ENCODE measurements at places on chromosomes 6 and 20. TPM values are rescaled to one million over a fixed set of nuclear protein-coding genes. Genes with fewer than 3 reads are reported as not detected.
A peak's percentile ranks its signal among the peaks of the same experiment; 100 is the strongest.

Gene MTG2
- total RNA-seq = 15.3 TPM

Gene SIRPG
- not detected for total RNA-seq

- peak; percentile 82 for DNase-seq
Observed at GRCh38 chr20:381581-382290, 1.2 kb downstream of the TRIB3 start.

- DNase-seq = no peak
Observed at GRCh38 chr20:48416002-48416401, 411.8 kb downstream of the PREX1 start.

DNA sequence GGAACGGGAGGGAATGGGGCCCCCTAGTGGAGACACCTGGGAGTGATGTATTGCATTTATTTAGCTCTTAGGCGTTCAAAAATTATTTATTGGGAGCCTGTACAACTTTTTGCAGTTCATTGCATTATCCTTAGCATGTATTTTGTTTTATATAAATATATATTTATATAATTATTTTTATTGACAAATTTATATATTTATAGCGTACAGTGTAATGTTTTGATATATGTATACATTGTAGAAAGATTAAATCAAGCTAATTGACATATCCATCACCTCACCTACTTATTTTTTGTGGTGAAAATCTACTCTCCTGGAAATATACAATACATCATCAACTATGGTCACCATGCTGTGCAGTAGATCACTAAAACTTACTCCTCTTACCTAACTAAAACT, 975 bp downstream of the SIRT5 start:
- no peak for DNase-seq

GRCh38 chr6:107620732-107621131, 130.8 kb downstream of the SOBP start:
- DNase-seq = peak; percentile 37

GRCh38 chr6:156912431-156912830, 135.3 kb downstream of the ARID1B start:
- no peak for DNase-seq

- DNase-seq = no peak
Observed at GRCh38 chr6:31728767-31729514, at the start of gene DDAH2. DDAH2 (minus strand) TSS chr6:31729299; CDS start chr6:31729161, 138 bp downstream.

GRCh38 chr6:2237001-2237400, 8.4 kb downstream of the GMDS start:
- peak; percentile 95 for DNase-seq

- DNase-seq = peak; percentile 78
Observed at GRCh38 chr6:5082487-5083306, 2.4 kb upstream of the PPP1R3G start.

DNA sequence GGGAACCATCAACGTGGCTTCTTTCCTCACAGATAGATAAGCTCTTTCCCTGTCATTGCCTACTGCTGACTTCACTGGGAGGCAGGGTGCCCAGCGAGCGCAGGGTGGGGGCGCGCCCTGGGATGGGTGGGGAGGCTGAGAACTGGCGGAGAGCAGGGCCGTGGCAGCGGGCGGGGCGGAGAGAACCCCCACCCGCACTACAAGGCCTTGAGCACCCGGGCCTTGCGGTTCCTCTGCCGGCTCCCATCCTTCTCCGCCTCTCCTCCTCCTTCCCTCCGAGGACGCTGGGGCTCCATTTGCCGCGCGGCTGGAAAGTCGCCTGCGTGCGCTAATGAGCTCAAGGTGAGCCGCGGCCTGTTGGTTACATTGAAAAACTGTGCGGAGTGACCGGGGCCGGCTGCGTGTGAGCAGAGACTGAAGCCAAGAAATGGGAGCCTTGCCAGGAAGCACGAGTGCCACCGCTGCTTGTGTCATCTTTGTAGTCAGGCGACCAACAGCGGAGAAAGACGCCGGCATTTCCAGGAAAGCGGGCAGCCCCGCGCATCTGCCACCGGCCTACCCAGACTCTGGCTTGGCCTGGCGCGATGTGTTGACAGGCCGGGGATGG, 963.5 kb upstream of the SLC35B3 start:
- no peak for DNase-seq

Data from fibroblast of the aortic adventitia (primary cell).